OCI-M1 (cell line): ENCODE measurements at places on chromosomes 5 and 9.

DNA sequence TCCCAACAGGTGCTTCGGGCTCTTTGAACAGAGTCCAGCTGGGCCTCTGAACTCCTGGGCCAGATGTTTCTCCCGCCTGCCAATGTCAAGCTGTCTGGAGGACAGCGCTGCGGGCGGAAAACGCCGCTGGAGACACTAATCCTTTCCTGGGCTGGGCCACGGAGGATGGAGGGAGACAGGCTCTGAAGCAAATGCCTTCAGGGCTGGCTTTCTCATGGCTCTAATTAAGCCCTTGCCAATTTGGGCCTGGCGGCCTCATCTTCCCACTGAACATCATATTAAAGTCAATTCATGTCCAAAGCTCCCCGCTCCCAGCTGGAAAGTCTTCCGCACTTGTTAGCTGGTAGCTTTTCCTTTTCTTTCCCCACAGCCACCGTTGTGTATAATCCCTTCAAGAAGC lies 72.7 kb downstream of the NTNG2 start:
- no peak for DNase-seq

- no peak for DNase-seq
Observed at GRCh38 chr5:119353686-119354366, 2.0 kb upstream of the TNFAIP8 start.

- no peak for DNase-seq
Observed at GRCh38 chr9:110030632-110031031, 177.3 kb downstream of the C9orf152 start.

- DNase-seq, result peak; percentile 62
Observed at GRCh38 chr9:132411091-132411508, 1.1 kb downstream of the CFAP77 start.

- DNase-seq, result peak; percentile 89
Observed at GRCh38 chr9:77944556-77945243, 86.9 kb downstream of the GNAQ start.

GRCh38 chr5:109016300-109016699 lies 268.6 kb downstream of the FER start:
- peak; percentile 63 for DNase-seq

DNA sequence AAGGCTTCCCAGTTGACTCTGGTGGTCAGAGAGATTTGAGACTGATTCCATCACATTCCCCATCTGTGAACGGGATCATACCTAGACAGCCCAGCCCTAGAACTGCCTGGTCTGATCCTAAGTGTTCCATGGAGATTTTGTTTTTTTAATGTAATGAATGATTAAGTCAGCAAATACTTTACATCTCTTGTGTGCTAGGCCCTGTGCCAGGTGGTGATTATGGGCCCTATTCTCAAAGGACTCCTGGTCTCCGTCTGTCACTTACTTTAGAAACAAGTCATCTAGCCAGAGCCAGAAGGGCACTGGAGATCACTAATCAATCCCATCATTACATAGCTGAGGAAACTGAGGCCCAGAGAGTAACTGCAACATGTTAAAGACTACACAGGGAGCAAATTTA lies 1.1 kb upstream of the GPX3 start:
- no peak for DNase-seq

DNA sequence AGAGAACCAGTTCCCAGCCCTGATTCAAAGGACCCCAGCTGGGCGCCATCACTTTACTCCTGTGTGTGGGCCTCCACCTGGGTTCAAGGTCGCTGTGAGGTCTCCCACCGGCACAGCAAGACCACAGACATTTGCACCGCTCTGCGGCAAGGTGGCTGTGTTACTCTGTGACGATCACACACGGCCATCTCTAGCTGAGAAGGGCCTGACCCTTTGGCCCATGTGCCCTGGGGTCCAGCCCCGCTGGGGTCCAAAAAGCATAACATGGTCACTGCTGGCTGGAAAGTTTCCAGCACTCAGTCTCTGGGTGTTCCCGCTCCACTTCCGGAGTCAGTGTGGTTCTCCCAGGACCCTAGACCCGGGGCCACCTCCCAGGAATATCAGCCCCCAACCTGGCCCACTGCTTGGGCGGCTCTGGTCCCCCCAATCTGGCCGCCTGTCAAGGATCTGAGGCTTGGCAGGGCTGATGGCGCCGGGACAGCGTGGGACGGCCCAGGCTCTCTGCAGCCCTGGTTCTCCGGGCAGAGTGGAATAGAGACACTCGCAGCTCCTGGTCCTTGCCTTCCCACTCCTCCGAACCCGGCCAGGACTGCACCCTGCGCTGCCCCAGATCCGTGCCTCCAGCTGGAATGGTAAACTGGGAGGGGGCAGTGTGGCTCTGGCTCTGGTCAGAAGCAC lies 3.9 kb upstream of the LMX1B start:
- DNase-seq, result no peak

DNA sequence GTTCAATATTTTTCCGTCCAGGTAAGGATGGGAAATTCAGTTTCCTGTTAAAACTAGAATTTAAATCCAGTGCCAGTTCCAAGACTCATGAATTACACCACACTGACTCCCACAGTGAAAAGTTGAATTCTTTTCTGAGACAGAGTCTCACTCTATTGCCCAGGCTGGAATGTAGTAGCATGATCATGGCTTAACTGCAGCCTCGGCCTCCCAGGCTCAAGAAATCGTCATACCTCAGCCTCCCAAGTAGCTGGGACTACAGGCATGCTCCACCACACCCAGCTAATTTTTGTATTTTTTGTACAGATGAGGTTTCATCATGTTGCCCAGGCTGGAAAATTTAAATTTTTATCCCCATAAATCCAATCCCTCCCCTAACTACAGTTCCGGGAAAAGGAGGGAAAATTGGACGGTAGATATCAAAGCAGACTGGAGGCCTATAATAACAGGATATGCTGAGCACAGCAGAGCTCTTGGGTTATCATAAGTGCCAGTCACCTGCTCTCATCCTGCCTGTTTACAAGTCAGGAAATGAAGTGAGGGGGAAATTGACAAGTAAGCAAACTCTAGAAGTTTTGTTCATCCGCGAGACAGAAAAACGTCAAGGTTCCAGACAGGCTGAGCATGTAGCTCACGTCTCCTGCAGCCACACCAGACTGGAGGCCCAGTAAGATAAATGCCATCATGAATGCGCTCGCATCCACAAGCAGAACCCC lies 105.7 kb downstream of the UGCG start:
- no peak for DNase-seq

DNA sequence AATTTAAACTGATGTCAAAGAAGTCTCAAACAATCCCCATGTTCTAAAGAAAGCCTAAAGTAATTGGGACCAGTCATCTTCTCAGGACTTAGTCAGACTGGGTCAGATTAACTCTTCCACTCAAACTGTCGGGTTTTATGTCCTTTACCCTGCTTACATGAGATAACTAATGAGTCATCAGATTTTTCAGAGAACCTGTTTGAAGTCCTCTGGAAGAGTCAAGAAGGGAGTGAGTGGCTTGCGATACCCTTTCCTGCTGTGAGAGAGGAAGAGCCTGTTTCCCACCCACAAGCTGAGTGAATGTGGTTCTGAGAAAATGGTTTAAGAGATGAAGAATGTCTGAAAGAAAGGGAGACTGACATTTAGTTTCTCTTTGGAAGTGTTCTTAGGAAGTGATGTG lies 1866.7 kb upstream of the C9orf72 start:
- DNase-seq, result peak; percentile 47

GRCh38 chr5:54309691-54310432 lies 511 bp downstream of the ARL15 start:
- peak; percentile 69 for DNase-seq

DNA sequence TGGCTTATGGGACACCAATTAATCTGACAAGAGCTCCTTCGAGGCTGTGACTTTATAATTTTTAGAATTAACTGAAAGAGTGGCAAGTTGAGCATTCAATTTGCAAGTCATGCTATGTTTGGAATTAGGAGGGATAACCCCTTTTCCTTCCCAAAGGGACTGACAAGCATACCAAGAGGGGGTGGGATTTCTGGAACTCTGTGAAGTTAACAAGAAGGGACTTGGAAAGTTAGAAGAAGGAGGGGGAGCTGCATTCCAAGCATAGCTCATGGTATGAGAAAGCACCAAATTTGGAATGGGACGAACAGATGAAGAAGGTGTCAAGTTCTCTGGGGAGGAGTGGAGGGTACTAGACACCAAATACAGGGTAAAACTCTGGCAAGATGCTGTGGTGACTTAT lies 8.9 kb upstream of the PALM2AKAP2 start:
- DNase-seq, result no peak

GRCh38 chr9:69818750-69819345 lies 1.8 kb upstream of the CFAP95 start:
- no peak for DNase-seq

- no peak for DNase-seq
Observed at GRCh38 chr9:126160067-126160853, 166.4 kb upstream of the MVB12B start.

GRCh38 chr5:91850031-91850430 lies 466.9 kb upstream of the ARRDC3 start:
- DNase-seq, result no peak

DNA sequence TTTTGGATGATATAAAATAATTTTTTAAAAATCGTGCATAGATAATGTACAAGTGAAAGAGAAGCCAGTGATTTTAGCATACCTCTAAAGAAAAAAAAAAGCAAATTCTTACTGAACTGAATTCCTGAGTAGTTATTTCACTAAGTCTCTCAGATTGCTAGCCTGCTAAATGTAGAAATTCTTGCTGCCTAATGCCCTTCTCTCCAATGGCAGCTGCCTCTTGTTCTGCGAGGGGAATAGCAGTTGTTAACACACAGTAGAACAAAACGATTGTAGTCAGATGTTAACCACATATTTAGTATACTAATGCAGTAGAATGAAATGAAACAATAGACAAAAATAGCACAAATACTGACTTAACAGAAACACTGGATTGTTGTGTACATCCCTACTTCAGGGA lies 26.8 kb downstream of the SMAD5 start:
- no peak for DNase-seq

GRCh38 chr9:114080773-114081440 lies 2.8 kb upstream of the AMBP start:
- no peak for DNase-seq

DNA sequence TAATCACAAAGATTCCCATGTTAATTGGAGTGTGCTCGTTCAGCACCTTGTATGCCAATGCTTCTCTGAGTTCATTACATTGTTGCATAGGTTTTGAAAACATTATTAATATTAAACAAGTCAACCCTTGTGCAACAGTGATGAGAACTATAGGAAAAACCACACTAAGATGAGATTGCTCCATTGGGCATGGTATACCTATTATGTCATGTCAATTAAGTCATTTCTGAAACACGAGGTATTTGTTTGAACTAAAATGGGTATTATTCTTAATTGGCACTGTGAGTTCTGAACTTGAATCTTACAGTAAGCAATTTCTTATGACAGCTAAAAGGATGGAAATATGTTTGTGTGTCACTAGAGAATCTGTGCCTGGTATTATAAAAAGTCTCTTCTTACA lies 447.7 kb downstream of the EFNA5 start:
- DNase-seq, result peak; percentile 8
